HS-27A (cell line): ENCODE measurements at places on chromosomes 6 and 20.

DNA sequence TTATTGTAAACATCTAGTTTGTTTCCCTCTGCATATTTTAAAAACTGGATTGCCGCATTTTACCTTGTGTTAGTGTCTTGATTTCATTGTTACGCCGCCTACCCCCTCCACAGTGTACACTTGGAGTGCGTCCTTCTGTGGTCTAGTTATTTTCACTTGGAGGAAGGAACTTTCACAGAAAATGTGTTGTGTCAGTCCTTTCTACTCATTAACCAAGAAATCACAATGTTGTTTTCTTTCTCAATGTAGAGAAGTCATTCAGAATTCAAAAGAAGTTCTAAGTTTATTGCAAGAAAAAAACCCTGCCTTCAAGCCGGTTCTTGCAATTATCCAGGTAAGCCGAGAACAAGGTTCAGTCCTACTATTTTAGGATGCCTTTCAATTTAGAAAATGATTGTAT is 10.3 kb downstream of the MTHFD1L start:
- DNase-seq = no peak

DNA sequence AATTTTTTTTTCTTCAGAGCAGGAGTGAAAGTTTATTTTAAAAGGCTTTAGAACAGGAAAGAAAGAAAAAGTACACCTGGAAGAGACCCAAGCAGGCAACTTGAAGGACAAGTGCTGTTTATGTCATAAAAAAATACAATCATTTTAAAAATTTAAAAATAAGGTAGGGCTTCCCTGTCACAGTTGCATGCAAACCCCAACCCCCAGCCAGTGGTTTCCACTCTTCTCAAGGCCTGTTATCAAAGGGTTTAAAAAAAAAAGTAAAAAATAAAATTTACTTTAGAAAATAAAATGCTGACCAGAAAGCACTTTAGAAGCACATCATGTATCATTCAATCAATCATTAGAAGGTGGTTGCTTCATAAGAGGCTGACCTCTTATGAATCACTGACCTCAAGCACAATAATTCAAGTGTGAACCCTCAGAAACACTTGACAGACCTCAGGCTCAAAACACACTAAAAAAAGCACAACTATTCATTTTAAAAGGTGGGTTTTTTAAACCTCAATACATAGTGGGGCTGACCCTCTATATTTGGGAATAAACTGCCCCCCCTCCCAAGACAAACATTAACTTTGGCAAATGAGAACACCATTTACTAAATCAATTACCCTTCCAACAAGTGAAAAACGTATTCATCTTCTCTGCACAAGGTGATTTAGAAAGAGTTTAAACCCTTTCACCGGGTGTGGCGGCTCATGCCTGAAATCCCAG is 15.6 kb downstream of the ILRUN start:
- DNase-seq = no peak

GRCh38 chr6:113403966-113404595 is 453.1 kb upstream of the MARCKS start:
- DNase-seq = no peak

- no peak for DNase-seq
These were observed 2.0 kb downstream of the NEDD9 start for GRCh38 chr6:11230158-11231107.

GRCh38 chr6:64090352-64090751 is 454.8 kb downstream of the PHF3 start:
- DNase-seq = peak; percentile 54

DNA sequence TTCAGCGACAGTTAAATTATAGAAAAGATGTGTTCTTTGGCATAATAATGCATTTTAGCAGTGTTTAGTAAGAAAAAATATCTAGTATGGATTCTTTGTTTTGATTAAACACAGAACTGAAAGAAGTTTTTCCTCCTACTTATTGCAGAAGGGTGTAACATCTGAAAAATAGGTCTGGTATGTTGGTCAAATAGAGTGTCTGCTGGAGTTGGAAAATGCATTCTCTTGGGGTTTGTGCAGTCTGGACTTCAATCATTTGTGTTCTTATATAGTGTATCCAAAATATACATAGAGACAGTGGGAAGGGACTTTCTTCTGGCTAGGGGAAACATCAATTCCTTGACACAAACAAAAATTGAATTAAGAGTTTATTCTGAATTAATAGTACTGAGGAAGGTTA is 132.4 kb upstream of the MAN1A1 start:
- DNase-seq = no peak

DNA sequence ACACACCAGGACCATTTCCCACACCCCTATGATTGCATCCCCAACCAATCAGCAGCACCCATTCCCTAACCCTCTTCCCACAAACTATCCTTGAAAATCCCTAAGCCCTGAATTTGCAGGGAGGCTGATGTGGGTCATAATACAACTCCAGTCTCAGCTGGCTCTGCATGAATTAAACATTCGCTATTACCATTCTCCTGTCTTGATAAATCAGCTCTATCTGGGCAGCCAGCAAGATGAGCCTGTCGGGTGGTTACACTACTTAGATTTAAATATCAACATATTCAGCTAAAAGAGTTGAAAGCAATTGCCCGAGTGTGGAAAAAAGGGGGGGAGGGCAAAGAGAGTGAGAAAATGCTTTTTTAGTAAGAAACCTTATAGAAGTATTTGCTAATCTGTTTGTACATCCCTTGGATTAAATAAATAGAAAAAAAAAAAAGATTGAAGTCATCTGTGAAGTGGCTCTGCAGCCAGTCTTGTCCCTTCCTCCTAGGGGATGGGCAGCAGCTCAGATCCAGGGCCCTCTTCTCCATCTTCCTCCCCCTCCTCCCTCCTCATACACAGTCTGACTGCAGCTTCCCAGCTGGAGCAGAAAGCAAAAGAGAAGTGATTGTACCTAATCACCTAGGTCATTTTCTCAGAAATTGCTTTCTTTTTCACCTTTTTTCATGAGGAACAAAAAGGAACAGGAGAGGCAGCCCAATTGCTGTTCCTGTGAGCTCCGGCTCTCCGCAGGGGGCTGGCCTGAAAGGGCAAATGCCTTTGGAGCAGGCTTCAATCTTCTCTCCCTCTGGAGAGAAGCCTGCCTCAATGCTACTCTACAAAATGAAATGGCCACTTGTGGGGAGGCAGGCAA is 356.6 kb upstream of the SULF2 start:
- DNase-seq = no peak

DNA sequence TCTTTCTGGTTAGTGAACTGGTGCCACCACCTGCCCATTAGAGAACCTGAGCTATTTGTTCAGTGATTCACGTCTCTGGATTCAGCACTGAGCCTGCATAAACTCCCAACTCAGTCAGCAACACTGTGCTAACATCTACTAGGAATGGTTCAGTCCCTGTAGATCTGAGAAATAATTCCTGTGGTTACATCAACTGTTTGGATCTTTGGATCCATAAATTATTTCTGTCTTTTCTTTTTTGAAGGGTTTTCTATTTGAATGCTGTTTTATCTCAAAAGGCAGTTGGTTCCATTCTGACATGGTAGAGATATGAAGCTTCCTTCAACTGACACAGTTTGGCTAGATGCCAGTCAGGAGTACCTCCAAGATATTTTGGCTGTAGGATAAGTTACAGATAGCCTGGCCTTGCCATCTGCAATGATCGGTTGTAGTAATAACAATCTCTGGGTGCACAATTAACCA is 125.9 kb downstream of the TRMT11 start:
- no peak for DNase-seq

DNA sequence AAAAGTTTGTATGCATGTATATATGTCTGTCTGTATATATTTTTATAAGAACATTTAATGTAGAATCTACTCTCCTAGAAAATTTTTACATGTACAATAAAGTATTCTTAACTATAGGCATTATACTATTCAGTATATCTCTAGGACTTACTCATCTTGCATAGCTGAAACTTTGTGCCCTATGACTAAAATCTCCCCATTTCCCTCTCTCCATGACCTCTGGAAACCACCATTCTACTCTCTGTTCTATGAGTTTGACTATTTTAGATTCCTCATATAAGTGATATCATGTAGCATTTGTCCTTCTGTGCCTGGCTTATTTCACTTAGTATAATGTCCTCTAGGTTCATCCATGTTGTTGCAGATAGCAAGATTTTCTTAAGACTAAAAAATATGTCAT is 205.1 kb upstream of the SMLR1 start:
- no peak for DNase-seq

GRCh38 chr6:55265409-55266114 is 61.7 kb upstream of the GFRAL start:
- no peak for DNase-seq

GRCh38 chr20:63183422-63184146 is 32.3 kb downstream of the YTHDF1 start:
- DNase-seq = no peak

GRCh38 chr20:35756404-35756803 is 14.3 kb upstream of the RBM39 start:
- no peak for DNase-seq

DNA sequence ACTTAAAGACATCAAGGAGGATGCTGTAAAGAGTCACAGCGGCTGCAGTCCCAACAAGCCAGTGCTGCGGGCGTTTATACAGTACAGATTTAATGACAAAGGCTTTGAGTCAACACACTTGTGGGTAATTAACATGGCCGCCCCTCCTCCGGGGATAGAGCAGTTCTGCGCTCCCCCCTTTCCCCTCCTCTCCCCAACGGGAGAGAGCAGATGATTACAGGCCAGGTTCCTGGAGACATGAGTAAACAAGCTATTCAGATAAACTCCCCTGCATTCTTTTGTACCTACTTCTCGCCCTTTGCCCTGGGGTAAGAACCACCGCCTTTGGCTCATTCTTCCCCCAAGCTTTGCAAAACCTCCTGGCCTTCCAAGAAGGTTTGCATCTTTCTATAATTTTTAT is 23.6 kb upstream of the FABP7 start:
- no peak for DNase-seq

- DNase-seq = no peak
These were observed 245.3 kb upstream of the MAN1A1 start for GRCh38 chr6:119594907-119595306.

- DNase-seq = no peak
These were observed 26.1 kb downstream of the SPATA2 start for GRCh38 chr20:49889001-49889934.

DNA sequence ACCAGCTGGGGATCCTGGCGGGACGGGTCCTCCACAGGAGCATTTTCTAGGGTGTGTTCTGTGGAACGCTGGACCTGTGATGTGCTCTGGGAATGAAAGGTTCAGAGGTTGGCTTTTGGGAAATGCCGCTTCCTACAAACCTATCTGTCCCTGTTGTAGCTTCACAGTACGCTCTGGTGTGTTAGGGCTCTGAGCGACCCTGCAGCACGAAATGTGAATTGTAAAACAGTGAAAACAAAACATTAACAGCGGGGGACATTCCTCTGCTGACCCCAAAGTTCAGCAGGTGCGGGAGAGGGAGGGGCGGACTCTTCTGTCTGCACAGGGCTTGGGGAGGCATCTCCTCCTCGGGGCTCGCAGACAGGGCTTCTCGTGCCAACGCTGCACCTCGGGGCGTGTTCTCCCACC is 155.9 kb downstream of the NRN1 start:
- no peak for DNase-seq

GRCh38 chr6:128179876-128180438 is 279.1 kb upstream of the THEMIS start:
- no peak for DNase-seq

GRCh38 chr6:45012687-45013086 is 315.4 kb upstream of the RUNX2 start:
- no peak for DNase-seq

DNA sequence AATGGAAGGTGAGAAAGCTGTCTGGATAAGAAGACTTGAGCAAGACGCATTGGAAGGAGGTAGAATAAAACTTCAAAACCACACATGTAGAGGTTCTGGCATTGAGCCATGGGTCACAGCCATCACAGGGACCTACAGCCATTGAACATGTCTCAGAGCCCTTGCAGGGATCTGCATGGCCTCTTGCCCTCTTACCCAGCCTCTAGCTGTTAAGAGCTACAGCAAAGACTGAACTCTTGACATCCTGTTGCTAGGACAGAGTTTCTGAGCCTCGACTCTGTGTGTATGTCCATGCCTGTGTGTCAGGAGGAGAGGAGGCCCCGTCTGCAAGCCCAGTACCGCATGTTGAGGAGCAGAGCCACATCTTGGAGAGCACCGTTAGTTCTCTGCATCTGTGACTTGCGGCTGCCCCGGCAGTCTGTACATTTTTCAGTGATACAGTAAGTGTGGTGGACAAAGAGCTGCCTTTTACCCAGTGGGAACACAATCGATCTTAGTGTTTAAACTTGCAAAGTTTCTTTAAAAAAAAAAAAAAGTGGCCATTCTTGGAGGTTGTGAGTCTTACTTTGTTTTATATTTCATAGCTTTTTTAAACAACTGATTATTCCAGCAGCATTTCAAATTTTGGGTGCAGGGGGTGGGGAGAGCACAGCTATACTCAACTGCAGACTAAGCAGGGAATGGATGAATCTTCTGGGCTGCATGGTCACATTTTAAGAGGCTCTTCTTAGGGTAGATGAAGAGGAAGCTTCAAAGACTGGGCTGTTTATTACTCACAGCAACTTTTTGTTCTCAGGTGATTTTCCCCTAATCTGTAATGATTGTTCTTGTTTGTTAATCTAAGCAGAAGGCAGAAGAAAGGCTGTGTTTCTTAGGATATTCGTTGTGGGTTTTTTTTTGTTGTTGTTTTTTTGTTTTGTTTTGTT is 88.5 kb downstream of the TBC1D7 start:
- no peak for DNase-seq

GRCh38 chr6:64266351-64266821 is 630.8 kb downstream of the PHF3 start:
- no peak for DNase-seq

DNA sequence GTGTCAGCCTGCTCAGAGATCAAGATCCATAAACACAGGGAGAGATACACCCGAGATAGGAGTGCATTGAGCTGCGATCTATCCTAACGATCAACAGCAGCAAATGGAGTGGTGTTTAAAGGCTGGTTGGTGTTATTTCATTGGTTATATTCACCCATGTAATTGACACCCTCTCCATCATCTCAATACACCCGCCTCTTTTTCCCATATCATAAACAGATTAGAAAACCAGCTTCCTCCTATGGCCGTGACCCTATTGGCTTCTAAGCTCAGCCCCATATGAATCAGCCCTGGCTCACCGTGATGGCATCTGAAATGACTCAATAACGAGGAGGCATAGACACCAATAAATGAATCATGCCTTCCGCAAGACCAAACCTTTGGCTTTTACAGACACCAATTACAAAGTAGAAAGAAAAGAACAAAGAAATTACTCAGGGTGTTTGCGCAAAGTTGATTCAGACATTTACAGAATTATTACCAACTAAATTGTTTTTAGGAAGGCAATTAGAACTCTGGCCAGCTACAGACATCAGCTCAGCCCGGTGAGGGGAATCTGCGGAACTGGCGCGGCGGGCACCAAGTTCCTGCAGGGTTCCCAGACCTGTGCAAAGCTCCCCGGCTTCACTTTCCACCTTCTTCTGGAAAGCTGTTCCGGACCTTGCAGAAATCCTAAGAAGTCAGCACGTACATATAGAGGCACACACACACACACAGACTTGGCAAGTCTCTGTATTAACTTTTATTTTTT is 11.5 kb downstream of the PMEPA1 start:
- peak; percentile 94 for DNase-seq

DNA sequence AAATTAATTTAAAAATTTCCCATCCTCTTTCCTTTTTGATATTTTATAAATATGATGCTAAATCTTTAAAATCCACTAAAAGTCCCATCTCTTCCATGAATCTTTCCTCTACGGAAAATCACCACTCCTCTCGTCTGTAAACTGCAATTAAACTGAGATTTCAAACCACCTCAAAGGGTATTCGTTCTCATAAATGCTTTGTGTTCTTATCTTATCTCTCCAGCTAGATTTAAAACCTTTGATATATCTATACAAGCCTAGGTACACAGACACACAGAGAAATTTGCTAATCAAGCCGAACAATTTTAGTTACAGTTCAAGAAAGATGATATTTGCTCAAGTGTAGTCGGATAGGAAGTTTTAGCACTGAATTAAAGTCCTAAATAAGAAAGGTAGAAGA is 214.6 kb upstream of the PRDM1 start:
- no peak for DNase-seq
